ENCODE measurements at places on chromosomes 13 and 19. TPM values are rescaled to one million over a fixed set of nuclear protein-coding genes. Genes with fewer than 3 reads are reported as not detected.

The LILRB2 gene
- total RNA-seq: not detected

The CNN1 gene
- 35.3 TPM for total RNA-seq

The ABCC4 gene
- total RNA-seq: 4.0 TPM

The SLAIN1 gene
- total RNA-seq: not detected

The LILRB5 gene
- not detected for total RNA-seq

The MEF2B gene
- not detected for total RNA-seq

The POU2F2 gene
- 0.83 TPM for total RNA-seq

The DNAJB1 gene
- total RNA-seq: 182 TPM

The RNF113B gene
- total RNA-seq: not detected

The ZNF345 gene
- total RNA-seq: 2.8 TPM

The IPO5 gene
- 175 TPM for total RNA-seq

The CRX gene
- total RNA-seq: not detected

The S1PR5 gene
- 2.5 TPM for total RNA-seq

The CCDC70 gene
- total RNA-seq: not detected

The BEST2 gene
- 0.50 TPM for total RNA-seq

The PSG5 gene
- total RNA-seq: 10.2 TPM

The ZNF85 gene
- total RNA-seq: 9.8 TPM

The TMTC4 gene
- 4.2 TPM for total RNA-seq

The AMER2 gene
- not detected for total RNA-seq

The FCER2 gene
- total RNA-seq: not detected

The CDC37 gene
- 188 TPM for total RNA-seq

The PROZ gene
- total RNA-seq: not detected

The MYPOP gene
- 1.8 TPM for total RNA-seq

The CEACAM5 gene
- not detected for total RNA-seq

The DDA1 gene
- total RNA-seq: 83.1 TPM

The CEACAM1 gene
- total RNA-seq: 1.8 TPM

The AP1M2 gene
- total RNA-seq: 86.3 TPM

The EXOC3L2 gene
- total RNA-seq: 0.19 TPM

The ZNF442 gene
- total RNA-seq: 1.9 TPM

The C19orf85 gene
- total RNA-seq: not detected

The CELF5 gene
- 0.19 TPM for total RNA-seq

The CLDN10 gene
- total RNA-seq: not detected

The ICAM5 gene
- total RNA-seq: 21.7 TPM

The LHB gene
- 1.7 TPM for total RNA-seq

All from mammary epithelial cell (primary cell).